ENCODE measurements at places on chromosomes 1 and 21.

- DNase-seq: no peak
Measured at GRCh38 chr1:32647308-32648134, 2.8 kb downstream of the ZBTB8OS start.

GRCh38 chr1:40315795-40316594 lies 1.1 kb downstream of the COL9A2 start:
- DNase-seq: peak; percentile 56

DNA sequence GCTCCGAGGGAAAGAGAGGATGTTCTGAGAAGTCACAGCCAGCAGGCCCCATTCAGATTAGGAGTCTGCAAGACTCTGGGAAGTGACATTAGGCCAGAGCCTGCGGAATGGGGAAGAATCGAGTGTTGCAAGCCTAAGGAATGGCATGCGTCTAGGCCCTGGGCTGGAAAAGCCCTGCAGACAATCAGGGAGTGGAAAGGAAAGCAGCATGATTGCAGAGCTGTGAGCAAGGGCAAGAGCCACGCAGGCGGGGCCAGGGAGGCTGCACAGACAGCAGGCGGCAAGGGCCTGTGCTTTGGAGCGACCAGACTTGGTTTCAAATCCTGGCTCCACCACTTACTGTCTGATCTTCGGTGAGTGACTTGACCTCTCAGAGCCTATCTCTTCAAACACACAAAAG lies 118.2 kb downstream of the RRAGC start:
- DNase-seq: no peak

DNA sequence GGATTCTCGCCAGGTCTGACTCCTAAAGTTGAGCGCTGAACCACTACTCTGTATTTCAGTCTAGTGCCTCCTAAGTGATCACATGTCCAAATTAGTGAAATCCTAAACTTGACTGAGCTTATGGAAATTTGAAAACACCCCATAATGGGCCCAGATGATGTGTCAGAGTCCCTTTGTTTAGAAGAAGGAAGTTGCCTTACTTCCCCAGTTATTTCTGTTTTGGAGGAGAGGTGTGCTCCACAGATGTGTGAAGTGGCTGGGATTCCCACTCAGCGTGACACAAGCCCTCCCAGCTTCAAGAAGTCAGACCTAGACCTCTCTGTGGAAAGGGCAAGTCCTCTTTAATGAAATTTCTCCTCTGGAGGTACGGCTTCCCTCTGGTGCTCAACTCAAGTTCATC lies 188.8 kb downstream of the TTLL7 start:
- no peak for DNase-seq

GRCh38 chr1:220281159-220281574 lies 8.9 kb upstream of the RAB3GAP2 start:
- no peak for DNase-seq

Data from caudate nucleus (tissue), 63 donors.